ENCODE measurements at places on chromosomes 1 and 21.

- no peak for DNase-seq
Measured at GRCh38 chr1:86156566-86157455, at the start of gene COL24A1. Gene COL24A1 (minus strand): TSS chr1:86156772. CDS start chr1:86156396, 376 bp downstream.

GRCh38 chr1:229947968-229948367, 119.1 kb upstream of the GALNT2 start:
- no peak for DNase-seq

GRCh38 chr21:44374601-44375280, 21.3 kb downstream of the TRPM2 start:
- no peak for DNase-seq

GRCh38 chr1:37037690-37038089, 3.4 kb upstream of the GRIK3 start:
- DNase-seq: no peak

DNA sequence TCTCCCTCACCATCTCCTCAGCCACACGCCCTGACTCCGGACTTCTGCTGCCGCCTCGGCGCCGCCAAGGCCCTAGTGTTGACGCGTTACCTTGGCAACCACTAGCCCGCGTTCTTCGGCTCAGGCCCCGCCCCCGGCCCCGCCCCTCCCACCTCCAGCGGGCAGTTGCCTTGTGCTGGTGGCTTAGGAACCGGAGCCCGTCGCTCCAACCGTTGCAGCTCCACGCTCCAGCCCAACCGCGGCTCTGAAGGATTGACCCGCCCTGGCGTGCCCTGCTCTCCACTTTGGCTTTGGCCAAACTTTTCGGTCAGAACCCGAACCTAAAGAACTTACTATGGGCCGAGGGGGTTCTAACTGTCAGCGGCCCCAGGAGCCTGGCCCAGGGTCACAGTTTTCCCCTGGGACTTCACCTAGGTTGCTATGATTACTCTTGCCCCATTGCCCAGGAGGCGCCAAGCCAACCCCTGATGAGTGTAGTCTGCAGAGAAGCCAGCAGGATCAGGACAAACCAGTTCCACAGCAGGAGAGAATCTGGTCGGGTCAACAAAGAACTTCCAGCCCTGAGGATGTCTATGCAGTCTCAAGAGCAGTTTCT, at the start of gene CFAP45:
TSS of gene CFAP45 (minus strand) at position 80 of the 595 bp plus-strand sequence. CDS start at position 13, 67 bp downstream.
- DNase-seq: peak; percentile 63

- DNase-seq: no peak
Measured at GRCh38 chr1:64892576-64893573, 73.5 kb downstream of the JAK1 start.

GRCh38 chr1:62325681-62326080, 6.4 kb upstream of the KANK4 start:
- no peak for DNase-seq

GRCh38 chr1:46654012-46654411, 14.2 kb downstream of the ATPAF1 start:
- DNase-seq: no peak

DNA sequence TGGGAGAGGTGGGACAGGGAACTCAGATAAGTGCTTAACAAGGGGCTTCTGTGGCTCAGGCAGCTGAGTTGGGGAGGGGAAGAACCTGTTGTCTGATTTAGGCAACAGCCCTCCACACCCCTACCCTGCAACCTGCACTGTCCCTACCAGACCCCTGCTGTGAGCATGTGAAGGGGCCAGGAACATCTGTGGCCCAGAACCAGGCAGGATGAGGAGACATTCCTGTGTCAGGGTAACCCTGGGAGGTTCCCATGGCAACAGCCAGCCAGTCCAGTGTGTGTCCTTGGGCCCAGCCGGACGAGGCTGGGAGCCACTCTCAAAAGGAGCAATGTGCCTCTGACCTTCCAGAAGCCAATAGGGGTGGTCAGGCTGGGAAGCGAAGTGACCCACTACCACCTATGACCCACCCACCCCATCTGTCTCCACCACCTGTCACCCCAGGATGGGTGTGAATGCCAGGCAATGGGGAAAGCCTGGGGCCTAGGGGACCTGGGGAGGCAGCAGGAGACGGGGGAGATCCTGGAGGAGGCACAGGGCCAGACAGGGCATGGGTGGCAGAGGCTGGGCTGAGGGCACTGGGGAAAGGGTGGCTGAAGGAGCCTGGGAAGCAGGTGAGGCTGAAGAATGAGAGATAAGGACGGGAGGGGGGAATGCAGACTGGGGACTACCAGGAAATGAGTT, 5.0 kb upstream of the PMVK start:
- no peak for DNase-seq

GRCh38 chr1:183191833-183192232, 5.8 kb downstream of the LAMC2 start:
- no peak for DNase-seq

- no peak for DNase-seq
Measured at GRCh38 chr1:12369258-12369657, 139.4 kb downstream of the VPS13D start.

DNA sequence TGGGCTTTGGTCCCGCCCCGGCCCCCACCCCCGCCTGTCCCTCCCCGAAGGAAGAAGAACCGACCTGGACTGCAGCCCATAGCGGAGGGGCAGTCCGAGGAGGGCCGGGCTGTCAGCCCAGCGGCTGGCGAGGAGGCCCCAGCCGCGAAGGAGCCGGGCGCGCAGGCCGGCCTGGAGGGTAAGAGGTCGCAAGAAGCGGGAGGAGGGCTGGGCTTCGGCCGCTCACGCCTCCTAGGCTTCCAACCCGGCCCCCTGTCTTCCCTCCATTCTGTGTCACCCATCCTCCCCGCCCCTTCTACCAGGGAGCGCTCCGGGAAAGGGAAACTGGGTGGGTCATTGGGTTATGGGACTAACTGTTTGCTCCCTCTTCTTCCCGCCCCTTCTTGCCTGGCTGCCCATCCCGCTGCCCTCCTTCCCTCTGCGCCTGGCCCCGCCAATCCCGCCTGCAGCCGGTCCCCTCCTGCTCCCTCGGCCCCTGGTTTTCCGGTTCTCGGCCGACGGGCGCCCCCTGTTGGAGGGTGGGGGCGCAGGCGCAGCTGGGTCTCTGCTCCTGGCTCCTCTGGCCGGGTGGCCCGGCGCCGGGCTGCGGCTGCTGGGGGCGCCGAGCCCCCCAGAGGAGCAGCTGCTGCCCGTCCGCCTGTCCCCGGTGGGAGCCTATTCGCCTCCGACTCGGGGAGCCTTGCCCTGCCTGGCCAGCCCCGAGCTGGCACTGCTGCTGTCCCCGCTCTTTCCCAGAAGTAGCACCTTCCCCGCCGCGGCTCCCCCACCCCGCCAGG, 2.4 kb downstream of the RUSC1 start:
- peak; percentile 92 for DNase-seq

- DNase-seq: no peak
Measured at GRCh38 chr1:154170547-154171222, 15.8 kb upstream of the NUP210L start.

DNA sequence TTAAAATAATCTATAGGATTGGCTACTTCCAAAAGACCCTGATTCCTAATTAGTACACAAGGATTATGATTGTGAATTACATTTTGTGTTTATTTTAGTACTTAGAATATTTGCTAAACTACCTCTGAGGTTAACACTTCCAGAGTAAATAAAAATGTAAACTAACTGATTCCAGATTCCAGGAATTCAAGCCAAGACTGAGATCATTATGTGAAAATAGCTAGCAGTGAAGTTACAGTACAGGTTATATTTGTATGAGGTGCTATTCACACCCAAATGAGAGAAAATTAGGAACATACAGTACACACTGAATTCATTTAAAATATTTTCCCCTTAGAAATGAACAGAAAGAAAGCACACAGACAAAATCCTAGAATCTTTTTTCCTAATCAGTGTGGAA, 28.8 kb downstream of the TTLL7 start:
- no peak for DNase-seq

- DNase-seq: no peak
Measured at GRCh38 chr21:37159053-37159776, 86.2 kb downstream of the TTC3 start.

GRCh38 chr1:7964476-7964875, 3.0 kb downstream of the PARK7 start:
- DNase-seq: no peak

DNA sequence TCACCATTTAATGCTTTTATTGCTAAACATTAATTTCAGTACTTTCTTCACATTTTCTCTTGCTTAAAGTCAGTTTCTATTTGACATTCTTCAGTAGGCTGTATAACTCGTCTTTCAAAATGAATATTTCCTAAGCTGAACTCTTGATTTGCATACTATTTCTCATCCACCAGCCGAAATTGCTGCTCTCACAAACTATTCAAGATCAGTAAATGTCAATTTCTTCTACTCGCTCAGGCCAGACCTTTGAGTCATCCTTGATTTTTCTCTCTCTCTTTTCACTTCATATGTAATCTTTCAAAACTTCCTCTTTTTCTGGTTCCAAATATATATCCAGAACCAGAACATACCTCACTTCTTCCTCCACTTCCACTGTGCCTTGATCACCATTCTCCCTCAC, 990.0 kb downstream of the KCNT2 start:
- DNase-seq: no peak

DNA sequence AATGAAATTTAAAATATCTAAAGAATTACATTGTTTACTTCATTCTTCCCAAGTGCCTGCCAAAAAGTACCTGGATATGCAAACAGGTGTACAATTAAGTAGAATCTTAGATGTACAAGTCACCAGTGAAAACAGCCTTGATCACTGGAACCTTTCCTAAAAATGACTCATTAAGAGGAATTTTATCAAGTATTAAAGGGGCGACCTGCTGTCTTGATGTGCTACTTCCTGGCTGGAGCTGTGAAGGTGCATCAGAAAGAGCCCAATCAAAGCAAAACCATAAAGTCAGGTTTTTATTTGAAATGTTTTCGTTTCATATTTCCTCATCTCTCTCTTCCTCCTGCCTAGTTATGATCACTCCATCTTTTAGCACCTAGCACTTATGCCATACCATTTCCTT, 33.4 kb downstream of the IFI44 start:
- DNase-seq: no peak

GRCh38 chr1:231139659-231140654, 21.9 kb upstream of the TRIM67 start:
- DNase-seq: no peak

DNA sequence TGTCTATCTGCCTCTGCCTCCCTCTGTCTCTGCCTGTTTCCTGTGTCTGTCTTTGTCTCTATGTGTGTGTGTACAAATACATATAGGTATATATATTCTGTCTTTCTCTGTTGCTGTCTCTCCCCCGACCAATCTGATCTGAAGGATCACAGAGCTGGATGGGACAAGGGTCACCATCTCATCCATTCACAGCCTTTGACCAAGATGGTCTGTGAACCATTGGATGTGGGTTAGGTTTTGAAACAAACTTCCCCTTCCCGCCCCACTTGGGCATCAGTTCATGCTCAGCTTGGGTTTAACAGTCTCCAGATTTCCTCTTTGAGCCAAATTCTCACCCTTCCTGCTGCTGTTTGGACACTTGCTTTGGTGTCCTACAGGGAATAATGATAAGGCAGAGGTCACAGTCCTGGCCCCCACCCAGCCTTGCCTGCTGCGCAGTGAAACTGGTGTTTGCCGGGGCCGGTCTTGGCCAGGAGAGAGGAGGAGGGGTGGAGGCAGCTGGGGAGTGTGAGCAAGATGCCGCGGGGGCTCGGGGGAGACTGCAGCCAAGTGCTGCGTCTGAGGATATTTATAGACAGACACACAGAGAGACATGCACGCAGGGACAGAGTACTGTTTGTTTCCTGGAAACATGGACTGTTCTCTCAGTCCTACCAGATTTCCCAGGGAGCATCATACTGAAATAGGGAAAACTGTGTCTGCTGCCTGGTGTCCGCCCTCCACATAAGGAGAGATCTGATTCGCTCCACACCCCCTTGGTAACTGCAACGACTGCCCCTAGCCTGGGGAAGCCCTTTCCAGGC, 27.0 kb upstream of the BTG2 start:
- no peak for DNase-seq

- no peak for DNase-seq
Measured at GRCh38 chr1:193709607-193710006, 523.2 kb upstream of the B3GALT2 start.

DNA sequence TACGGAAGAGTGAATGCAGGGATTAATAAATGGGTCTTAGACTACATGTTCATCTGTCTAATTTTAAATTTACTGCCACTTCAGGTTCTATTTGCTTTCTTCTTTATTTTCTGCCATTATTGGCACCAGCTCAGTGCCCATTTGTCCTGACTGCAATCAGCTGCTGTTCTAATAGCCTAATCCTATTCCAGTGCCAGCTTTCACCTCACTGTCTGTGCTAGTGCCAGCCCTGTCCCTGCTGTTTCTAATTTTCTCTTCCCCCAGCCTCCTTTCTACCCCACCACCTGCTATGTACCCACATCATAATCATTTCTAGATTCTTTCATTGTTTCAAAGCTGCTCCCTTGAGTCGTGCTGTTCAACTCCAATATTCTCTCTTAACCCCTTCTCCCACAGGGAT, 86.4 kb downstream of the KCNK1 start:
- DNase-seq: no peak

DNA sequence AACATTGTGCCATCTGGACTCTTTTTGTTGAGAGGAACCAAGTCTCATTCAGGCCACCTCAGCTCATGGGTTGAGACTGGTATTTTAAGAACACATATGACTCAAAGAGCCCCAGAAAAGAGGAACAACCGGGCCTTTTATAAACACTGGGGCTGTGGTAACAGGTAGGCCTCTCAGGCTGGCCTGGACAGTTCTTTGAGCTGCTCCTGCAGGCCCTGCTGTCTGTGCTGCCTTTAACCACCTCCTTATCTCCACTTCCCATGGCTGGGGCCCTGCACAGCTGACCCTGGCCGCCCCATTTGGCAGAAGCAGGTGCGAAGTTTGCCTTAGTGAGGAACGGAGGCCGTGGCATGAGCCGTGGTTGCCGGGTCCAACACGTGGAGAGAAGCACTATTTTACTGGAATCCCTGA, 163.3 kb downstream of the RHOU start:
- no peak for DNase-seq

DNA sequence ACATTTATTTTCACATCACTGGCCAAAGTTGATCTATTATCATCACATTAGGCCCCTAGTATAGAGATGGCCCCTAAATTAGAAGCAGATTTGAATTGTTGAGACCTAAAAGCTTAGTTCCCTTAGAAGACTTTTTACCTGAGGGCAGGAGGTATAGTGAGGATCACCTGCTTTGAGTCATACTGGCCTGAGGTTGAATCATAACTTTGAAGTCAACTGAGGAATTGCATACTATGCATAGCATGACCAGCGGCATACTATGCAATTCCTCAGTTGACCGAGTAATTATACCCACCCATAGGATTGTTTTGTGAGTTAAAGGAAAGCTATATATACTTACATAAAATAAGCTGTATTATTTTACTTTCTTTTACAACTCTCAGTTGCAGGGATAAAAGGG, 50.3 kb upstream of the DPH5 start:
- no peak for DNase-seq

GRCh38 chr1:88655685-88656299, 28.3 kb upstream of the PKN2 start:
- DNase-seq: no peak

GRCh38 chr1:55195521-55196233, 19.5 kb downstream of the USP24 start:
- DNase-seq: no peak

All from NCI-H1930 (cell line).